ENCODE measurements at places on chromosomes 2 and 18.

DNA sequence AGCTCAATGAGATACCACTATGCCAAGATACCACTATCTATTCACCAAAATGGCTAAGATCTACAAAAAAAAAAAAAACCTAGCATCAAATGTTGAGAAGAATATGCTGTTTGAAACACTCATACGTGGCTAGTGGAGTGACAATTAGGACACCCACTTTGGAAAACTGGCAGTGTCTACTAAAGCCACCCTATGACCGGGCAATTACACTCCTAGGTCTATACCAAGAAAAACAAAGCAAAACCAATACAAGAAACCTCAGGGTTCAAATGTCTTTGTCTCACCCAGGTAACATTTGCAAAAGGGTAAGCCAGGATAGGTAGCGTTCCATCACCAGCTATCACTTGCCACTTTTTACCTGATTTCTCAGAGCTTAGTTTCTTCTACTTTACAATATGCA, 123.6 kb upstream of the CAB39 start:
- no peak for DNase-seq

DNA sequence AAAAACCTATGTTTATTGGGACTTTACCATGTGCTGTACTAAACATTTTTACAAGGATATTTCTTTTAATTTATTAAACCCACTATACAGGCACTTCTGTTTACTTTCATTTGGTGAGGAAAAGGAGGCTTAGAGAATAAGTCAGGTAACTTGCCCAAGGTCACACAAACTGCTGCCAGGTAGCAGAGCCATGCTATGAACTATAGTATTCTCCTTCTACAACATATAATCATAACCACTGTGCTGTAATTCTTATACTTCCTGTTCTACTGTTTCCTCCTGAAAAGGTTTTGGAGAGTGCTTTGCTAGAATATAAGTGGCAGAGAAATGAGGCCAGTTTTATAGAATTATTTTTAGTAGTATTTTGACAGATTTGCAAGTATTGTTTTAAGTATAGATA, 29.5 kb downstream of the SLC39A10 start:
- no peak for DNase-seq

DNA sequence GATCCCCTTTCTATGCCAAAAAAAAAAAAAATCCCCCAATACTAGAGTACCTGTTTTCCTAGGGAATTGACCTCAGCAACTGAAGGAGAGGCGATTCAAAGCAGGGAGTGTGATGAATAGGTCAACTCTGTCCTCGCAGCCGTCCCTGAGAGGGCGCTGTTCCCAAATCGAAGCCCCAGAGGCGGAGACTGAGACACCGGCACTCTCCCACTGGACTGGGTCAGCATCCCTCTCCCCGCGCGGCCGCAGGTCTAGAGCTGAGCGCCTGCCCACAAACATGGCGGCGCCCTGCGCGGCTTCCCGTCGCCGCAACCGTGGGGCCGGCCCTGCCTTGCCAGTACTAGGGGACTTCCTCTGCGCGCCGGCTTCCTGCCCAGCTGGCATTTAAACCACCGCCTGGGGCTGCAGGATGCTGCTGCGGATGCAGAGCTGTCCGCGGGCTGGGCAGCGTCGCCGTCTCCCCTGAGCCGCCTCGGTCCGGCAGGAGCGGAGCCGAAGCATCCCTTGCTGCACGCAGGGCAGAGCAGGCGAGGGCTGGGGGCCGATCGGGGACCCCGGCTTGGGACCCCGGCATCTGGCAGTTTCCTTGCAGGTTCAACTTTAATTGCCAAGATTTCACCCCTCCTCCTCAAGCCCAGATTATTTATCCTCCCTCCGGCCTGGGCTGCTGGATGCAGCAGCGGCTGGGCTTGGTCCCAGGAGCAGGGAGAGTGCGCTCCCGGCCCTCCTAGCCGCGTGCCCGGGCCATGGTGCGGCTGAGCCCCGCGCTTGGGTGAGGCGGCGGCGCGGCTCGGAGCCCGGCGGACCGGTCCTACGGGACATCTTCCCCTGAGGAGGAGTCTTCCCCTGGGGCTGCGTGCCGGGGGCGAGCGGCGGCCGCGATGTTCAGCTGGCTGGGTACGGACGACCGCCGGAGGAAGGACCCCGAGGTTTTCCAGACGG, at the start of gene EHD3:
EHD3 (plus strand) TSS at position 412 of the 942 bp plus-strand sequence; CDS start at position 882, 470 bp downstream.
- peak; percentile 48 for DNase-seq

DNA sequence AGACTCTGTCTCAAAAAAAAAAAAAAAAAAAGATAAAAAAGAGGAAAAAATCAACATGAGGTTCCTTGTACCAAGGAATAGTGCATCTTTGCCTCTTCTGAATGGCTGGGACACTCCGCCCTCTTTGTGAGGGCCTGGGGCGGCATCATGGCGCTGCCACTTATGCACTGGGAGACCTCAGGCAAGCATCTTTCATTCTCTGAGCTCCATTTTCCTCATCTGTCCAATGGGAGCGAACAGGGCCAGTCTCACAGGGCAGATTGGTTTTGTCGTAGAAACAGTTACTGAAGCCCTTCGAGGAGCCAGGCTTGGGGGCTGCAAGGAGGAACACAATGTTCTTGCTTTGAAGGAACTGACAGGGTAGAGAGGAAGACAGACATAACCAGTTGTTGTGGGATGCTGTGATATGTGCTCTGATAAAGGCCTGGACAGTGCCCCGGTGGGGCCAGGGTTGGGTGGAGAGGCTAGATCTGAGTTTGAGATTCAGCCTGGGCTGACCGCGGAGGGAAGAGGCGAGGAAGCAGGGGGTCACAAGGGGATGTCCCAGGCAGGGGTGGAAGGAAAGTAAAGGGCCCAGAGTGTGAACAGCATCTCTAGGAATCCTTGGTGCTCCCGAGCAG, 14.1 kb downstream of the ZFP36L2 start:
- DNase-seq = no peak

DNA sequence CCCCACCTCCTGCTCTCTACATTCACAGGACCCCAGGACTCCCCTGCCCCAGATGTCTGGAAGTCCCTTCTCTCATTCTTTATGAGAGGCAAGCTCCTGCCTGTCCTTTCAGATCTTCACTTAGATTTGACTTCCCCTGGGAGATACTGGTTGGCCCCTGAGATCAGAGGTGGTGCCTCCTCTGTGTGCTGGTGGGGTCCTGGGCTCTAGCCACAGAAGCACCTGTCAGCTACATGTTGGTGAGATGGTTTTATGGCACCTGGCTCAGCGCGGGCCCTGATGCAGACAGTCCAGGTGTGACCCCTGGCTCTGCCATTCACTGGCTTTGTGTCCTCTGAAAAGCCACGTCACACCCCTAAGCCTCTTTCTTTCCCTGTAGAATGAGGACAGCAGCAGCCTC, 369.6 kb upstream of the ID2 start:
- no peak for DNase-seq

GRCh38 chr18:39191931-39192330, 1626.3 kb upstream of the CELF4 start:
- no peak for DNase-seq

DNA sequence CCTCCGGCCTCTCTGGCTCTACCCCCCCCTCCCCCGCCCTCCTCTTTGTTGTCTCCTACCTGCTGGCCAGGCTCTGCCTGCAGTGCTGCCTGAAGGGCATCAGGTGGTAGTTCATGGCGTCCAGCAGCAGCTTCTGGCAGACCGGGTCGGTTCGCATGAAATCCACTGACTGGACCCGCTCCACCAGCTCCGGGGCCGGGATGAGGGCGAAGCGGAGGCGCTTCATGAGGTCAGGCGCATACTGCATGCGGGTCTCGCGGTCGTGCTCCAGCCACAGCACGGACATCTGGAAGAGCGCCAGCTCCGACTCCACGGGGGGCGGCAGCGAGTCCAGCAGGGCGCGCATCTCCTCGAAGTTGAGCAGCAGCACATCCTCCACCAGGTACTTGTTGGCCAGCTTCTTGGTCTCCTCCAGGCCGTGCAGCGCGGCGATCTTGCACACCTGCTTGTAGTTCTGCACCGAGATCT, 3.2 kb downstream of the KLHL14 start:
- DNase-seq = no peak

- no peak for DNase-seq
Measured at GRCh38 chr2:144477281-144477956, 42.5 kb downstream of the ZEB2 start.

GRCh38 chr18:63903851-63904570, 3.7 kb upstream of the SERPINB10 start:
- no peak for DNase-seq

GRCh38 chr18:58535340-58536201, 93.3 kb downstream of the ALPK2 start:
- no peak for DNase-seq

DNA sequence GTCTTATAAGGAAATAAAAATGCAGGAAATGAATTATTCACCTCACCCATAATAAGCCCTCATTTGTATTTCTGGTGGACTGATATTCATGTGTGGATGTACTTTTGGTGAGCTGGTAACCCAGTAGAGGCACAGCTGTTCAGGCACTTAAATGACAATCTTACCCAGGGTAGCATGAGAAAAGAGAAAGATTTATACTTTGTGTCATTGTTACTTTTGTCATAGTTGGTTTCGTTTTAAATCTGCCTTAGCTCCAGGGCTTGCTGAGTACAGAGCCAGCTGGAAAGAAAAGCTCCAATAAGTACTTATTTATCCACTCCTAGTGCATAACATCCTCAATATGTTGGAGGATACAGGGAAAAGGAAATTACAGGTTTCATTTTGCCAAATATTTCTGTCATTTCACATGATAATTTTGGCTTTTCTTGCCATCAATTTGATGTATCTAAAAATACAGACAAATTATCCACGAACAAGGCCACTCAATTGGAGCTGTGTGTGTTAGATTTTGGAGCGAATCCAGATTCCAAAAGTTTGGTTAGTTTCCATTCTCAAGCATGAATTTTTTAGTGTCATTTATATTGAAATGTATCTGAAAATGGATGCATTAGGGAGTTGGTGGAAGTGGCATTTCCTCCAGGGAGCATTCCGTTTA, 1276.1 kb upstream of the FAM98A start:
- DNase-seq = no peak

DNA sequence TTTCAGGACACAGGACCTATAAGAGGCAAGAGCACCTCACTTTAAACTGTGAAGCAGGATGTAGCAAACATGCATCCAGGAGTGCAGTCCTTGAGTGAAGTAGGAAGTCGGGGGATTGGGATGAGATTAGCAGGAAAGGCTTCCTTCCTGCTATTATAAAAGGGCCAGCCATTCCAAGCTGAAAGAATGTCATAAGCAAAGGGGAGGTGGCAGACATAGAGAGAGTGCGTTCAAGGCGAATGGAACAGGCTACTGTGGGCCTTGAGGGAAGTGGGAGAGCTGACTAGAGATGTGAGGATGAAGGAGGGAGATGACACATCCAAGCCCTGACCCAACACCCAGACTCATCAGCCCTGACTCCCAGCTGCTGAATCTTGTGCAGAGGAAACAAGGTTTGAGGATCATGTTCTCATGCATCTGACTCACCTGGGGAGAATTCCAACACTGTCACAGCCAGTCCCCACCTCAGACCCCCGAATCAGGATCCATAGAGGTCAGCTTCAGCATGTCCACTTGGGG, 63.9 kb downstream of the GYPC start:
- DNase-seq = no peak

GRCh38 chr2:238642973-238643372, 204.9 kb upstream of the TWIST2 start:
- DNase-seq = no peak

DNA sequence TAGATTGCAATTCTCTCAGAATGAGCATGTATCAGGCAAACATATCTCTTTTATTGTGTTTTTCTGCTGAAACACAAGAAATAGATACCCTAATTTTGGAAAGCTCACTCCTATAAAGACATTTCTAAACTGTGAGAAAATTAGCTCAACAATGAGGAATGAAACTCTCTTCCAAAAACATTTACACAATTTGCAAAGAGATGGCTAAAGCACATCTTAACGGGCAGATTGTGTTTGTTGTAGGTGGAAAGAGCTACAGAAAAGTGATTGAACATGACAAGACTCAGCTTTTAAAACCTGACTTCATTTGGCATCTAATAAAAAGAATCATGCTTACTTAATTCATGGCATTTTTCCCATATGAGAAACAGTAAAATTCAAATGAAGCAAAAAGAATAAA, 175.0 kb upstream of the SLC39A10 start:
- no peak for DNase-seq

GRCh38 chr2:237201461-237202287, 116.0 kb downstream of the COPS8 start:
- DNase-seq = no peak

DNA sequence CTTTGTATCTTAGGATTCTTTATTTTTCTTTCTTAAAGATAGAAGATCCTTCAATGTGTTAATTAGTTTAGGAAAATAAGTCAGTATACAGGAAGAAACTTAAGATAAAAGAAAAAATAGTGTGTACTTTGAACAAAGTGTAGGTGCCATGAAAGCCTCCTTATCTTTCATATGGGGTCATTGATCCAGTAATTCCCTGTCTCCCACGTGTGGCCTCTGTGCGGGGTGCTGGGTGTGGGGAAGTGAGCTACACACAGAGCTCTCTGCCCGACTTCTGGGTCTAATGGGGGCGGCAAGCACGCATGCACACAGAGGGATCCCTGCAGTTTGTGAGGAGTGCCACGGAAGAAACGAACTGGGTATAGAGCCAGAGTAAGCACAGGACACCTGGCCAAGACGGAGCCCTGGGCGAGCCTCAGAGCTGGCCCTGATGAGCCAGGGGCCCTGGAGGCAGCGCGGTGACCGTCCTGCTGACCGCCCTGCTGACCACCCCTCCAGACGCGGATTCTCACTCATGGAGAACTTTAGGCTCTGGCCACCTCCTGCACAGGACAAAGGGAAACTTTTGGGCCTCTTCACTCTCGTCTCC, 253.5 kb downstream of the ACKR3 start:
- no peak for DNase-seq

- no peak for DNase-seq
Measured at GRCh38 chr2:181594322-181594721, 62.6 kb downstream of the CERKL start.

- DNase-seq = no peak
Measured at GRCh38 chr2:40348665-40349064, 103.2 kb downstream of the SLC8A1 start.

DNA sequence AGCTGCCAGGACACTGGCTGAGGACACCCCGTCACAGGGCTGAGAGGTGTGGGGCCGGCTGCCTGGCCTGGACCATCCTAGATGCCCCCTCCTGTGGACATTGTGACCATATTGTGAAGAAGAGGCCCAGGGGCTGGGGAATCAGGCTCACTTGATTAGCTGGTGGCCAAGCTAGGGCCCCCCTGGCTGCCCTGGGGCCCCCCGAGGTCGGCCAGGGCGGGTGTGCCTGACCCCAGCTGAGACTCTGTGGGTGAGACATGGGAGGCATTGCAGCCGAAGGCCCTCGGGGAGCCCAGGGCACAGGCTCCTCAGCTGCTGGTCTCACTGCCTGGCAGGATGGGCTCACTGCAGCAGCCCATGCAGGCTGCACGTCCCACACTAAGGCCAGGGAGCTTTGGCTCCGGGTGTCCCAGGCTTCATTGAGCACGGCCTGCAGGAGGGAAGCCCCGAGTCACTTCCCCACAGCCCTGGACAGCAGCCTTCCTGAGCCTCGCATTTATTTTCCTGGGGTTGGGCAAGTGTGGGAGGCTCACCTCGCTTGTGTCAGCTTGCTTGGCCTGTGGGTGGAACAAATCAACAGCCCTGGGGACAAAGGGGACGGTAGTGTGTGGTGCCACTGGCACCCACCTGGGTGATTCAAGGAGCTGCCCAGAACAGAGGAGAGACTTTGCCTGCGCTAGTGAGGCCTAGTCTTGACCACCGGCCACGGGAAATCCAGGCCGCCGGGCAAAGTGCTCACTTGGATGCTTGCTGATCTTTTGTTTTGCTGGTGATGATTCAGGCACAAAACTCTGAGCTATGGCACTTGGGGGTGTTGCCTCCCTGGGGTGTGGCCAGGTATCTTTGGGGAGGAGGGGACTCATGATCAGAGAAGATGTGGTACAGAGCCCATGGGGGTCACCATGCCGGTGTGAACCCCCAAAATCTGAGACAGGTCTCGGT, 1.3 kb downstream of the GAL3ST2 start:
- DNase-seq = no peak

- DNase-seq = no peak
Measured at GRCh38 chr2:46859482-46859881, 56.1 kb downstream of the MCFD2 start.
